Smooth muscle cell of the umbilical artery (primary cell): ENCODE measurements at places on chromosomes 3 and 15. TPM values are rescaled to one million over a fixed set of nuclear protein-coding genes. Genes with fewer than 3 reads are reported as not detected.

Gene NTRK3
- 1.2 and 3.2 TPM in 2 replicates for total RNA-seq

Gene SCAANT1
- total RNA-seq = not detected in 2 replicates

Gene FRMD5
- total RNA-seq = 6.5 and 16.5 TPM in 2 replicates

Gene KLHL40
- total RNA-seq = not detected in 2 replicates

Gene FES
- total RNA-seq = 15.4 and 27.4 TPM in 2 replicates

Gene THSD4
- 35.0 and 159 TPM in 2 replicates for total RNA-seq

Gene SPATA12
- not detected in 2 replicates for total RNA-seq

Gene ATP1B3
- 73.9 and 101 TPM in 2 replicates for total RNA-seq

Gene MUC20
- total RNA-seq = 0.37 TPM in 1 of 2 replicates, not detected in the other

Gene RAP2B
- 14.8 and 23.5 TPM in 2 replicates for total RNA-seq

Gene UCN2
- 2.1 and 2.3 TPM in 2 replicates for total RNA-seq

Gene ATXN7
- 10.4 and 13.6 TPM in 2 replicates for total RNA-seq

Gene ABHD6
- 11.1 and 12.2 TPM in 2 replicates for total RNA-seq

Gene P2RY14
- not detected in 2 replicates for total RNA-seq

Gene AADACL2
- not detected in 2 replicates for total RNA-seq

Gene PP2D1
- not detected in 2 replicates for total RNA-seq

Gene SCAPER
- total RNA-seq = 6.8 and 8.0 TPM in 2 replicates

Gene GOLGA6B
- not detected in 2 replicates for total RNA-seq

Gene TTBK2
- 9.5 and 13.9 TPM in 2 replicates for total RNA-seq

Gene HTR3E
- total RNA-seq = not detected in 2 replicates

Gene IDH2
- 102 and 108 TPM in 2 replicates for total RNA-seq

Gene IGSF10
- 0.59 and 1.6 TPM in 2 replicates for total RNA-seq

Gene APBA2
- 40.4 and 42.1 TPM in 2 replicates for total RNA-seq

Gene RTP1
- total RNA-seq = not detected in 2 replicates

Gene LMAN1L
- total RNA-seq = not detected in 2 replicates

Gene GOLGA8N
- 3.5 and 4.8 TPM in 2 replicates for total RNA-seq

Gene GPR171
- not detected in 2 replicates for total RNA-seq

Gene TRIM69
- total RNA-seq = 5.9 and 10.2 TPM in 2 replicates
